ENCODE measurements at places on chromosomes 12 and 14. TPM values are rescaled to one million over a fixed set of nuclear protein-coding genes. Genes with fewer than 3 reads are reported as not detected.

DNA sequence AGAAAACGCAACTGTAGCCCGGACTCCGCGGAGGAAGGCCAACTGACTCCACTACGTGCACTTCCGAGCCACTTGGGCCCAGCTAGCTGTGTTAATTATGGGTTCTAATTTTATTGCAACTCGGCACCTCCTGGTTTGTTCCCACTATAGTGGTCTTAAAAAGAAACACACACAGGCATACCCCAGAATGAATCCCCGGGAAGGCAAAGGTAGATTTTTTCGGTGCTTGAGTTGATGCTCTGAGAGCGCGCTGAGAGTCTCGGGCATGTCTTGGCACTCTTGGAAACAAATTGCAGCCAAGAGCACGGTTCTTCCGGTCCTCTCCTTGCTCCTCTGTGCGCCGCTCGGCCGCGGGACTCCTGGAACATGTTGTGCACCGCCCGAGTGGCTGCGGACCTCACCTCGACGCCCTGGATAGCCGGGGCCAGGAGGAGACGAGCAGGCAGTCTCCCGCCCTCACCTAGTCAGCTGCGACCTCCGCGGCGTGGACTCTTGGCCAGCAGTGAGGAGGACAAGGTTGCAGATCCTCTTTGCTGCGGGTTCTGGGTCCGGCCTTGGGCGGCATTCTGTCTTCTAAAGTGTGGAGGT, 6.8 kb upstream of the PAX9 start:
- H3K36me3 ChIP-seq = no peaks in the 10 kb centered on the region
- H3K4me1 ChIP-seq = peaks cover 16% of the 10 kb centered on the region
- no peak for DNase-seq
- no peak overlapping the region for H3K4me3 ChIP-seq

GRCh38 chr14:33657476-33657875, 293.4 kb downstream of the EGLN3 start:
- H3K4me1 ChIP-seq = no peaks in the 10 kb centered on the region
- no peaks in the 10 kb centered on the region for H3K36me3 ChIP-seq
- no peak overlapping the region for H3K4me3 ChIP-seq
- no peak overlapping the region for H3K27ac ChIP-seq
- DNase-seq = no peak
- no peaks in the 10 kb centered on the region for H3K27me3 ChIP-seq

DNA sequence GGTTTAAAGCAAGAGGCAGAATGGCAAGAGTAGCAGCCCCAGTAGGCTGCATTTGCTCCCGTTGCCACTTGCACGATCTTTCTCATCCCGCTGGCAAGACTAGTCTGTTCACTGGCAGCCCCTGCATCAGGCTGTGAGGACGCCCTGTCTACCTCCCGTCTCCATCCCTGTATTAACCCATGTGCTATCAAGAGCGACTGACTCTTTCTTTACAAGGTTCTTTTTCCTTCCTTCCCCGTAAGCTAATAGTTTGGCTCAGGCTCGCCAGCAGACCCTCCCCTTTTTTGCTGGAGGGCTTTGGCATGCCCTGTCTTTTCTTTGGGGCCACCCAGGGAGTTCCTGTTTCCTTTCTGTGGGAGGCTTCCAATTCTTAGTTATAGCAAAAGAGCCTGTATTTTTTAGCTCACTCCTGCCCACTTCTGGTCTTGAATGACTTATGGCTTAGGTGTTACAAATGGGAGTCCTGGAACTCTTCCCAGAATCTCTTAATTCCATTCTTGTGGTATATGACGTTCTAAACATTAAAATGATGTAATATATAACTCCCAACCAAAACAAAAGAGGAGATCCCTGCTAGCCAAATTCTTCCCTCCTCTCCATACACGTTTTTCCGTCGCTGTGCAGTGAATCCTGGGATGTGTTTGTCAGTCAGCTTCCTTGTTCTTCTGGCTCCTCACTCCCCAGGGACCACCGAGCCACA, 149.0 kb downstream of the PRKCH start:
- H3K27me3 ChIP-seq = no peaks in the 10 kb centered on the region
- peak overlapping the region; percentile 81 for H3K27ac ChIP-seq
- no peaks in the 10 kb centered on the region for H3K36me3 ChIP-seq

GRCh38 chr14:102493096-102493495, 16.5 kb downstream of the ANKRD9 start:
- no peaks in the 10 kb centered on the region for H3K36me3 ChIP-seq
- no peak overlapping the region for H3K27ac ChIP-seq
- no peak overlapping the region for H3K4me3 ChIP-seq
- no peak for DNase-seq
- H3K4me1 ChIP-seq = no peaks in the 10 kb centered on the region

DNA sequence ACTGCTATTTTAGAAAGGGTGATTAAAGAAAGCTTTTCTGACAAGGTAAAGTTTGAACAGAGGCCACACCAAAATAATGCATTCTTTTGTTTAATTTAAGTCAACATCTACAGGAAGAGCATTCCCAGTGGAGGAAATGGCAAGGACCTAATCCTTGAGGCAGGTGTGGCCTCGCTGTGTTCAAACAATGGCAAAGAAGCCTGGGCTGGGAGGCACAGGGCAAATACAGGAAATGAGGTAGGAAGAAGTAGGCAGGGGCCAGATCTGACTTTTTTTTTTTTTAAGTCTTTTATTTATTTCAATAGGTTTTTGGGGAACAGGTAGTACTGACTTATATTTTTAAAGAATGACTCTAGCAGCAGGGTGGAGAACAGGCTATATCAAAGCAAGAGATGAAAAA, 53.5 kb downstream of the ARMH4 start:
- no peaks in the 10 kb centered on the region for H3K4me1 ChIP-seq
- DNase-seq = no peak
- H3K27ac ChIP-seq = no peak overlapping the region
- H3K27me3 ChIP-seq = no peaks in the 10 kb centered on the region

Gene CLEC12A
- 0.08 TPM for total RNA-seq

Gene ZNF664
- total RNA-seq = 63.9 TPM

Gene RSRC2
- total RNA-seq = 67.3 TPM

Gene SMCO3
- 3.2 TPM for total RNA-seq
